ENCODE measurements at places on chromosomes 2 and 18.

- no peak overlapping the region for H3K4me3 ChIP-seq
- H3K27ac ChIP-seq: no peak overlapping the region
- H3K4me1 ChIP-seq: no peaks in the 10 kb centered on the region
Measured at GRCh38 chr2:104027321-104027720, 826.6 kb upstream of the POU3F3 start.

DNA sequence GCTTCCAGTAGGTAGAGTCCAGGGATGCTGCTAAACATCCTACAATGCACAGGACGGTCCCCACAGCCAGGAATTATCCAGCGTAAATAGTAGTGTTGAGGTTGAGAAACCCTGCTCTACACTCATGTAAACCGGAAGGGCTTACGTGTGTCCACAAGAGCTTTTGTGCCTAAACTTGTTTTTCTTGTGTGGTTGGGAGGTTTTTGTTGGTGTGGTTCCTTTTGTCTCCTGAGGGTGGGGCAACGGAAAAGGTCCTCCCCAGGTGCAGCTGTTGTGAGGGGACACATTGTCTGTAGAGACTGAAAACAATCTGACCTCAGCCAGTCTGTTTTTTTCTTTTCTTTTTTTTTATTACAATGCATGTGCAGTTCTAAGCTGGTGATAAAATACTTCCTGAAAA, 72.7 kb upstream of the MGAT5 start:
- H3K27me3 ChIP-seq: no peaks in the 10 kb centered on the region
- peak overlapping the region; percentile 81 for H3K4me3 ChIP-seq
- peak; percentile 76 for DNase-seq
- peaks cover 17% of the 10 kb centered on the region for H3K36me3 ChIP-seq
- peak overlapping the region; percentile 97 for H3K27ac ChIP-seq

DNA sequence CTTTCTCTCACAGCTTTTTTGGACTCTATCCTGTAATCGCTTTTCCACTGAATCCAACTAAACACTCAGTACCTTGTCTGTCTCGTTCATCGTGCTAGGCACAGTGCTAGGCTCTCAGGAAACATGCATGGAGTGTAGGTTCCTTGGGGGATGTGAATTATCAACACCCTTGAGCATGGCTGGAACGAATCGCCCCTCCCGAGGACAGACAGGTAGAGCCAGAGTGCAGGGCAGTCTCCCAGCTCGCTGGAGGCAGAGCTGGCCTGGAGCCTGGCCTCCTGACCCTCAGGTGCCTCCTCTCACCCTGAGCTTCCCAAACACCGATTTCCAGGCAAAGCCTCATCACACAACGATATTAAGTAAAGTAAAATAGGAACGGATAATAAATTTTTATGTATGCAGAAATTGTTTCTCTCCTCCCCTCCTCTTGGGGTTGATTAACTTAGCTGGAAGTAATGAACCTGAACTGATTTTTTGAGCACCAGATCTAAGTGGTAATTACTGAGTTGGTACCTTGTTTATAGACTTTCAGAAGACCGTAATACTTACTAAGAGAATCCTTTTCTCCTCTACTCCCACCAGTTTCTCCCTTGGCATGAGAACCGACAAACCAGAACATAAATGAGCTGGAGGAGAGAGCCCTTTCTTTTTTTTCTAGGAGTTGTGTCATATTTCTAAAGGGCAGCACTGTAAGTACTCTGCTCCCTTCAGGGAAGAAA, 90.5 kb downstream of the MSH2 start:
- no peak for DNase-seq
- H3K36me3 ChIP-seq: no peaks in the 10 kb centered on the region
- H3K4me1 ChIP-seq: no peaks in the 10 kb centered on the region
- H3K4me3 ChIP-seq: no peak overlapping the region
- no peaks in the 10 kb centered on the region for H3K27me3 ChIP-seq

DNA sequence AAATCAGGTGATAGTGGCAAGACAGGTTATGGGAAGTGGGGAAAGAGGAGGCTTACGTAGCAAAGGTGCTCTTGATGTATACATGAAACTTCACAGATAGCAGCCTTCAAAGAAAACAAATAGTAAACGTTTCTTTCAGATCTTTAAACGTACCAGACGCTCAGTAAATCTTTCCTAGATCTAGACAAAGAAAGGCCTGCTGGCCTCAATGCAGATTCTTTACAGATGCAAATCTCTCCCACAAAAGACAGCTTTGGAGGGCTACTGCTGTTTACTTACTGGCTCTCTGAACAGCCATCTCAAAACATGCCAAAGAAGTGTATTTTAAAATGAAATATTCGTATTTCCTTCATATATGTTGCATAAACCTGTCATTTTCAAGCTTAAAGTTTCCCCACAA, 1279.9 kb upstream of the NRXN1 start:
- H3K4me1 ChIP-seq: no peaks in the 10 kb centered on the region
- H3K36me3 ChIP-seq: no peaks in the 10 kb centered on the region
- peak overlapping the region; percentile 31 for H3K27ac ChIP-seq

DNA sequence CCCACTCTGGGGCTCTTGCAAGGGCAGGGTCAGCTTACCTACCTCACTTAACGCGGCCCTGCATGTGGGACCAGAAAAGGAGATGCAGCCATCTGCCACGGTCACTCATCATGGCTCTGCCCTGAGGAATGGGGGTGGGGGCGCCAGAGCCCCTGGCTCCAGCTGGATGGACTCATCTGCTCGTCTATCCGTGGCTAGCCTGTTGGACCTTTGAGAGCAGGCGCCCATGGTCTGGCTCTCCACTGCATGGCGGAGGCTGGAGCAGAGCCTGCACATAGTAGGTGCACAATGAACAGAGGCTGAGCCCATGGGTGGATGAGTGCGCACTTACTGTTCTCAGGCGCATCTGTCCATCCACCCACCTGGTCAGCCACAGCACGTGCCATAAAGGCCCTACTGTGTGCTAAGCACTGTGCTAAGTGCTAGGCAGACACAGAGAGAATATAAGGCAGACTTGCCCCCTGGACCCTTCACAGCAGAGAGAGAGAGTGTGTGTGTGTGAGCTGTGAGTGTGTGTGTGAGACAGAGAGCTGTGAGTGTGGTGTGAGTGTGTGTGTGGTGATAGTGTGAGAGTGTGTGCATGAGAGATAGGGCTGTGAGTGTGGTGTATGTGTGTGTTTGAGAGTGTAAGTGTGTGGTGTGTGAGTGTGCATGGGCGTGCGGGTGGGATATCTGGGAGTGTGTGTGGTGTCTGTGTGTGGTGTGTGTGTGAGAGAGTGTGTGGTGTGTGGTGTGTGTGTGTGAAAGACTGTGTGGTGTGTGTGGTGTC, 151.3 kb downstream of the TFCP2L1 start:
- DNase-seq: no peak
- no peak overlapping the region for H3K4me3 ChIP-seq
- no peaks in the 10 kb centered on the region for H3K4me1 ChIP-seq
- H3K27me3 ChIP-seq: peaks cover 12% of the 10 kb centered on the region
